ENCODE measurements at places on chromosomes 11 and 22.

GRCh38 chr22:46425016-46425415, 89.5 kb downstream of the TRMU start:
- DNase-seq = no peak

DNA sequence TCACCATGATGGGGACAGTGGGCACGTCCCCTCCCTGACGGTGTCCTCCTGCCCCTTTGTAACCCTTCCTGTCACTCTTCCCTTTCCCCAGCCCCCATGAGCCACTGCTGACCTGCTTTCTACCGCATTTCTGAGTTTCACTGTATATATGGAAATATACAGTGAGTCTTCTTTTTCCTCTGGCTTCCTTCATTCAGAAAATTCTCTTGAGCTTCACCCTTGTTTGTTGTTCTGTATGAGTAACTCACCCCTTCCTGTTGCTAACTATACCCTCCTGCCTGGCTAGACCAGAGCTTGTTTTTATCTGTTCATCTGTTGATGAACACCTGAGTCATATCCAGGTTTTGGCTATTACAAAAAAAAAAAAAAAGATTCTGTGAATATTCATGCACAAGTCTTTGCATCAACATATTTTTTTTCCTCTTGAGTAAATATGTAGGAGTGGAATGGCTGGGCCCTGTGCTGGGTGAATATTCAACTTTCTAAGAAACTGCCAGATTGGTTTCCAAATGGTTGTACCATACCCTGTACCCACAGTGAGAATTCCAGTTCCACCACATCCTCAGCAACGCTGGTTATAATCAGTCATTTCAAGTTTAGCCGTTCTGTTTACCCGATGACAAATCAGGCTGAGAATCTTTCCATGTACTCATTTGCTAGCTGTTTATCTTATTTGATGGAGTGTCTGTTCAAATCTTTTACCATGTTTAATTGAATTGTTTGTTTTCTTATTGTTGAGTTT, 62.0 kb downstream of the IGF2 start:
- DNase-seq = no peak

GRCh38 chr11:77232242-77232641, 69.2 kb downstream of the GDPD4 start:
- no peak for DNase-seq

DNA sequence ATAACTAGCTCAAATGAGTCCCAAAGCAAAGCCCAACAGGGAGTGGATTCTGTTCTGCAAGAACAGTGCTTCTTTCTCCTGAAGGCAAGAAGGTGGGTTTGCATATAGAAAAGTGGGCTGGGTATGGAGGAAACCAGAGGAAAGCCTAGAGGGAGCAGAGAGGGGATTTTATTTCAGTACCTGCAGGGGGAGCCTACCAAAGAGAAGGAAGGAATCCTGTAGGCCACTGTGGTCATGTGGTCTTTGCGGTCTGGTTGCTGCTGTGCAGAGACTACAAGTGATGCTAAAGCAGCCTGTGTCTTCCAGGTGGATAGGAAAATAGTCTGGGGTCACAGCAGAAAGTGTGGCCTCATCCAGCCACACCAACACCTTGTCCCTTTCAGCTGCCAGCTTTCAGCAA, 33.2 kb upstream of the ZBTB16 start:
- no peak for DNase-seq

- no peak for DNase-seq
Observed at GRCh38 chr11:64858467-64859263, 14.2 kb upstream of the CDC42BPG start.

DNA sequence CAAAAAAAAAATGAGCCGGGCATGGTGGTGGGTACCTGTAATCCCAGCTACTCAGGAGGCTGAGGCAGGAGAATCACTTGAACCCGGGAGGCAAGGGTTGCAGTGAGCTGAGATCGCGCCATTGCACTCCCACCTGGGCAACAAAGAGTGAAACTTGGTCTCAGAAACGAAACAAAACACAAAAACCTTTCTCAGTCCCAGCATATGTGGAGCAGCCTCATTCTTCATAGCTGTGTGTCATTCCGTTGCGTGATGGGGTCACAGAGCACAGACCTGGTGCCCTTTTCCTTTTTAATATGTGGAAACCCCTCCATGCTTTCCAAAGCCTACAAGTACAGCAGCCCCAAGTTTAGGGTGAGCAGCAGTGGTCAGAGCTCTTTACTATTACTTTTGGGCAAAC, 13.7 kb downstream of the PEX26 start:
- no peak for DNase-seq

GRCh38 chr11:114137838-114138237, 78.3 kb downstream of the ZBTB16 start:
- DNase-seq = no peak

DNA sequence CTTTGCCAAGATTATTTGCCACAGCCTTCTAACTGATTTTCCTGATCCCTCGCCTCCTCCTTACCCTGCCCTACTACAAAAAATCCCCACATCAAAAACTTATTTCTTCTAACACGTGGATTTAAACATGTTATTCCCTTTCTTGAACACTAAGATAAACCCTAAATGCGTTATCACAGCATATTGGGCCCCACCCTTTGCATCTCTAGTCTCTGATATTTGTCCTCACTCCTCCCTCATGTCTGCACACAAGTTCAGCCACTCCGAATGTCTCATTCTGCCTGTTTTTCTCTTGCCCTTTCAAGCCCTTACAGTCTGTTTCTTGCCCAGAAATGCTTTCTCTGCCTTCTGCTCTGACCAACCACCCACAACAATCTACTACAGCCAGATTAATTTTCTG, 10.6 kb upstream of the ACER3 start:
- no peak for DNase-seq

GRCh38 chr22:20079745-20080444, at the start of gene DGCR8:
TSS of gene DGCR8 (plus strand) at chr22:20080241. CDS start at chr22:20085964, 5,723 bp downstream.
- peak; percentile 66 for DNase-seq

DNA sequence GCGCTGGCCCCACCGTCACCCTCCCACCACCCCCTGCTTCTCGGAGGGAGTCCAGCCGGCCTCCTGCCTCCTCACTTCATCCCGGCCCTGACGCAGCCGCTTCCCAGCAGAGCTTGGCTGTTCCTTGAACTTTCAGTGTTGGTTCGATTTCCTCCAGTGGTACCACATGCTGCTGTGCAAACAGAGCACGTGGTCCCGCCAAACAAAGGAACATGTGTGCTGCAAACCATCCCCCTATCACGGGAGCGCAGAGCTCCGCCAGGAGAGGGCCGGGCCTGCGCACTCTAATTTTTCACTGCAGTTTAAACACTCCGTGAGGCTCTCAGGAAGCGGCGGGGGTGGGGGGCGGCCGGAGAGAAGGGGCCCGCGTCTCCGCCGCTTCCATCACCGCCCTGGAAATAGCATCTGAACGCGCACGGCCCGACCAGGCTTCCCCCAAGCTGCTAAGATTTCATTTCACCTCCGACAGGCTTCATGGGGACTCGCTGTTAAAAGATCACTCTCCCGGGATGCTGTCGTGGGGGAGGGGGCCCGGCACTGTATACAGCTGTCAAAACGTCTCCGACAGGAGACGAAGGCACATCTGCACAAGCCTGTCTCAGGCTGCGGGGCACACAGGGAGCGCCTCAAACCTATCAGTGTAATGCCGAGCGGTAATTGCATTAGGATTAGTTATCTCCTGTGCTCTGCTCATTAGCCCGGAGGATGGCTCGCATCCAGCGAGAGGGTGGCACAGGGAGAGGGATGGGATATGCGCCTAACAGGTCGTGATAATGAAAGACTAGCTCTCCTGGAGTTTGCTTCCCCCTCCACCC, 269.9 kb upstream of the SORL1-AS1 start:
- no peak for DNase-seq

- DNase-seq = no peak
Observed at GRCh38 chr11:119573858-119574257, 150.9 kb upstream of the THY1 start.

DNA sequence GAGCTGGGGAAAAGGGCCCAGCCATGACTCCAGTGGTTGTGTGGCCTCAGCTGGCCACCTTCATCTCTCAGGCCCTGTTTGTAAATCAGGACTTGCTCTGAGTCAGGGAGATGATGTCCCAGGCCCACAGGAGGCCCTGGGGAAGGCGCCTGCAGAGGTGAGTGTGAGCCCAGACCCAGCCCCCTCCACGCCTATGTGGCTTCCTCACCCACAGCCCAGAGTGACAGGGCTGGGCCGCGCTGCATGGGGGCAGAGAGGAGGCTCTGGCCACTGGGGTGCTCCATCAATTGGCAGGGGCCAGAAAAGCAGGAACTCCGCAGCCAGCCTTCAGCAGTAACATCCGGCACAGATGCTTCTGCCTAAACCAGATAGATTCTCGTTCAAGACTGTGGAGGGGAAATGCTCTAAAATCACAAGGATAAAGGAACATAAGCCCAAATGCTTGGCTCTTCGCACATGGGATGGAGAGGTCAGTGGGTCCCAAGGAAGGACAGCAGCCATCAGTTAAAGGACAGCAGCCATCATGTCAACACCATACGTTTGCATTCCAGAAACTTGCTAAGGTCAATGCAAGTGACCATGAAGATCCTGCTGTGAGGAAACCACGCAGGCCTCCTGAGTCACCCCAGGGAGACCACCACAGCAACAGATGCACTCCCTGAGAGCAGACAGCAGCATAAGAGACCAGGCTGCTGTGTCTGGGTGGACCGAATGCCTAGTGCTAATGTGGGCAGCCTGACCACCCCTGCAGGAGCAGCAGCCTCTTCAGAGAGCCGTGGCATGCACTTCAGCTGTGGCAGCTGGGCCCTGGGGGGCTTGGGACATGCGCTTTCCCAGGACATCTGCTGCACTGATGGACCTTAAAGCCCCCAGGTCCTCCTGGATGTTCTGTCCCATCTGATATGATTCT, 28.3 kb downstream of the OSBPL5 start:
- no peak for DNase-seq

DNA sequence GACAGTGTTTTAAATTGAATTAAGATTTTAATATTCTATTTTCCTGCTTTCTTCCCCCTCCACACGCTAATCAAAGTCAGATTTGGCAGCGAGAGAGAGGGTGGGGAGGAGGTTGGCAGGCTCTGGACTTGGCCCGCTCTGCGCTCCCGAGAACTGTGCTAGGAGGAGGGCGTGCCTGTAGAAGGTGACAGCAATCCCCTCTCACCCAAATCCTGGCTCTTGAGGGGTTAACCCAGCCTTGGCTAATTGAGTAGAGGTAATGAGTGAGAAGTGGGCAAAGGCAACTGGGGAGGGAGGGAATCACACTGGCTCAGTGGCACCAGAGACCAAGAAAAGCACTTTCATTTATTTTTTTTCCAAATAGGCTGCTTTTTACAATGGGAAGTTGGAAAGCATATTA, 42.2 kb downstream of the BUD13 start:
- no peak for DNase-seq

DNA sequence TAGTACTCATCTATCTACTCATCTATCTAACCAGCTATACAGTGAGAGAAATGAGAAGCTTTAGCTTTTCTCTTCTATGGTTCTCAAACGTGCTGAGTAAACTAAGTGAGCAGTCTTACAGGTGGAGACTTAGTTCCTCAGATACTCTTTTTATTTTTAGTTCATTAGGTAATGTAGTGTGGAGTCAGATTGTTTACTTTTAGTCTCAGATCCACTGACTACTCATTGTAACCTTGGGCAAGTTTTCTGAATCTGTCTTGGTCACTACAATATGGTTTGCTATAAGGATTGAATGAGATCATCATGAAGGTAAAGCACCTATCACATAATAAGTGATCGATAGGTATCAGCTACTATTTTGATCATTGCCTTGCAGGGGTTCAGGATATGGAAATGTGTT, 160.1 kb downstream of the RAB38 start:
- DNase-seq = no peak

DNA sequence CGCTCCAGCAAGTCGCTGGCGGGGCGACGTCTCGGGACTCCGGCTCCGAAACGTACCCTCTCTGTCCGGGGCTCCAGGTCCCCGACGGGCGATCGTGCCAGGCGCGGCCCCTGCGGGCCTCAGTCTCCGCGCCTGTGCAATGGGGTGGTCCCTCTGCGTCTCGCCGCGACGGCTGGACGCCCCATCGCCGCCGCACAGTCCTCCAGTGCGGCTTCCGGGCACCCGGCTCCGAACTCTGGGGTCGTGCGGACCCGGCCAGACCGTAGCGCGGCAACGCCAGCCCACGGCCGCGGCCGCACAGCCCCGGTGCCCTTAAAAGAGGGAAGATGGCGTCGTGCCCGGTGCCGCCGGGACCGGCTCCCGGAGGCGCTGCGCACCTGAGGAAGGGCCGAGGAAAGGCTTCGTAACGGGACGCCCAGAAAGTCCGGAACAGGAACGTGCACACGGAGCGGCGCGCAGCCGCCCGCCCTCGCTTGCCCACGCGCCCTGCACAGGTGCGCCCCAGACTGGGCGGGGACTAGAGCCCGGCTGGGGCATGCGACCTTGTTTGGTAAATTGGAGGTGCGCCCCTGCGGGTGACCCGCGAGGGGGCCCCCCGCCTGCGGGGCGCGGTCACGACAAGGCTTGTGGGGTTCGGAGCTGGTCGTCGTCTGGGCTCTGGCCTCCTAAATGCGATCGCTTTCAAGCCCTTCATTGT, 525 bp downstream of the BIK start:
- peak; percentile 32 for DNase-seq

DNA sequence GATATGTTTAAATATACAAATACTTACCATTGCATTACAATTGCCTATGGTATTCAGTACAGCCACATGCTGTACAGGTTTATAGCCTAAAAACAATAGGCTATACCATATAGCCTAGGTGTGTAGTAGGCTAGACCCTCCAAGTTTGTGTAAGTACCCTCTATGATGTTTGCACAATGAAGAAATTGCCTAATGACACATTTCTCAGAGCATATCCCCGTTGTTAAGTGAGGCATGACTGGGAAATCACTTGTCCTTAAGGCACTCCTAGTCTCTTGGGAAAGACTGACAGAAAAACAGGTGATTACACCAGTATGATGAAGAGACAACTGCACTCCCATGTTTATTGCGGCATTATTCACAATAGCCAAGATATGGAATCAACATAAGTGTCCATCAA, 187.2 kb downstream of the SPON1 start:
- DNase-seq = no peak

- no peak for DNase-seq
Observed at GRCh38 chr11:80365076-80365725, 924.4 kb upstream of the TENM4 start.

DNA sequence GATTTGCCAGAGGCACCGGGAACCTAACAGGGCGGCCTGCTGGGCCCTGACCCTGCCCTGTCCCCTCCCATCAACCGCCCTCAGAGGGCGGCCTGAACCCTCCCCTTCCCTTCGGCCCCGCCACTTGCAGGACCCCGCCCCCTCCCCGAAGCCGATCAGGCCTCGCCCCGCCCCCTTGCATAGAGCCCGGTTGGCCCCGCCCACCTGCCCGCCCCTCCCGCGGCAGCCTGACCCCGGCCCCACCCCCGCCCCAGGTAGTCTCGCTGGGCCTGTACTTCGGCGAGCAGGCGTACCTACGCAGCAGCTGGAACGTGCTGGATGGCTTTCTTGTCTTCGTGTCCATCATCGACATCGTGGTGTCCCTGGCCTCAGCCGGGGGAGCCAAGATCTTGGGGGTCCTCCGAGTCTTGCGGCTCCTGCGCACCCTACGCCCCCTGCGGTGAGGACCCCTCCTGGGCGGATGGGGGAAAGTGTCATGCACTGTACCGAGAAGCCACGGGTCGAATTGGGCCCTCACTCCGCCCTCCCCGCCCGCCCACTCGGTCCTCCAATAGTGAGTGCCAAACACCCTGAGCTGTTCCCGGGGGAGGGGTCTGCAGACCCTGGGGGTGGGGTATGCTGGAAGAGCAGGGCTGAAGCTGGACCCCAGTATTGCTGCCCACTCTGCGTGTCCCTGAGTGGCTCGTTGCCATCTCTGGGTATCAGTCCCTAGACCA, 94.1 kb downstream of the CACNA1I start:
- no peak for DNase-seq
